Skin of body (tissue), 3 donors: ENCODE measurements at places on chromosomes 5 and 9. TPM values are rescaled to one million over a fixed set of nuclear protein-coding genes. Genes with fewer than 3 reads are reported as not detected.

DNA sequence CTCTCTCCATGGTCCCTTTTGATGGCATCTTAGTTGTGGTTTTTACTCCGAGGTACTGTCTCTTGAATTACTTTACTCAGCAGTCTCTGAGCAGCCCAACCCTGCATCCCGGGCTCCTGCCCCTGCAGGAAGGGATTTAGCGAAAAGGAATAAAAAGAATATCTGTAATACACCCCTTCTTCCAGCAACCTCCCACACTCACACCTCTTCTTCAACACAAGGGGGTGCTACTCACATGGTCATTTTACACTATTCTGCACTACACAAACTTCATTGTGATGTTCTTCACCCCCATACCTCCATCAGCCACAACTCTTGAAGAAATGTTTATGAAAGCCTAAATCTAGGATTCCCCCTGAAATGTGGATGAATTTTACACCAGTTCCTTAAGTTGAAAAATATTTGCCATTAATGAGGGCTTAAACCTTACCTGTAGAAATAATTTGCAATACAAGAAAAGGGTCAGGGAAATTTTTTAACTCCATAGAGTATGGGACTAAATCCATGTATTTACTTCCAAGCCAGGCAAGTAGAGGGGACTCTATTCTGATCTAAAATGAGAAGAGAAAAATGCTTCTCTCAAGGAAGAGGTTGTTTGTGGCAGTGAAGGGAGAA lies 26.0 kb downstream of the TPD52L3 start:
- DNase-seq = peak; percentile 24

DNA sequence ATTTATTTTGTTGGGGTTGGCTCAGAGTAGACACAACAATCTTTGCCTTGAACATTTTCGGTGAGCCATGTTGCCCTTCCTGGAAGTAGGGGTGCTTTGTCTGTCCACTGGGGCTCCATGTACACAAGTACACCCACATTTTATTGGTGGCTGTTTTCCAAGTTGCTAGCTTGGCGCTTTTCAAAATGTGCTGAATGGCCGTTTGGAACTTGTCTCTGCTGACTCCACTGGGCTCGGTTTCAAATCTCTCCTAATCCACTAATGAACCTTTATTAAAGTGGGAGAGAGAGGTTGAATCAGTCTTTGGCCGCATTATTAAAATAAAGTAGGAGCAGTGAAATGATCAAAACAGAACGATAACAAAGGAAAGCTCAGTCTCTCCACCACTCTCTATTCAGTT lies 64.6 kb upstream of the TAF11L2 start:
- no peak for DNase-seq

DNA sequence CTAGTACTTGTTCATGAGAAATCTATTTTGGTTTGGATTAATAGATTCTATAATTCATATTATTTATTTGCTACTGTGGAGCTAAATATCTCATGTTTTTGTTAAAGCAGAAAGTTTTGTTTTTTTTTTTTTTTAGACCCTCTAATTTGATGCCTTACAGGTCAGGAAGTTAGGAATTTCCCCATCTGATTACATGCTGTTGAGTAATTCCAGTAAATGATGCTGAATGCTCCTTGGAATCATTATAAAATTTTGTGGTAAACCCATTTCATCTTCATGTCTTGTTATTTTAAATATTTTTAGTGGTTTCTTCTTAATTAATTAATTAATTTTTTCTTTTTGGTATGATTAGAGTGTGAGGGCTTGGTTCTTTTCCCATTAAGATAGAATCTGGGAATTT lies 35.6 kb downstream of the NNT start:
- no peak for DNase-seq

DNA sequence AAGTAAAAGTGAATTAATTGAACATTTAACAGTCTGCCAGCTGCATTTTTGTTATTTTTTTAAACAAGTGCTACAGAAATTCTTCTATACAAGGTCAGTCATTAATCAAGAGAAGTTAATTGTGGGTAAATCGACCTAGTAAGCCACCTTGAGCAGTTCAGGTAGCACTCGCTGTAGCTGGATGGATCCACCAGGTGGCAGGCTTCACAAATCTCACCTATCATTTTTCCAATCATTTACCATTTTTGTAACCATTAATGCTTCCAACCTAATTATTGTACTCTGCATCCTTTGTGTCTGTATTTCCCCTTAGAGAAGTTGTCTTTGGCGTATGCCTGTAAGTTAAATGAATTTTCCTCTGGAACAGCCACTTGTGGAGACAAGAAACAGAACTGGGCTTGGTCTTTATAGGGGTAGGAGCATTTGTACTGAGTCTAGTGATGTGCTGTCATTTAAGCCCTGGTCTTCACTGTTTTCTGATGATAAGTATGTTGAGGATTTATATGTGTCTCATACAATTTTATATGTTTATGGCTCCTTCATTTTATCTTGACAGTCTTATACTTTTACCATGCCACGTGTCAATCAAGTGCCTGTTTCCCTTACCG lies 39.5 kb downstream of the CD180 start:
- no peak for DNase-seq

- no peak for DNase-seq
These were observed 178.9 kb downstream of the SEMA6A start for GRCh38 chr5:116395631-116396203.

DNA sequence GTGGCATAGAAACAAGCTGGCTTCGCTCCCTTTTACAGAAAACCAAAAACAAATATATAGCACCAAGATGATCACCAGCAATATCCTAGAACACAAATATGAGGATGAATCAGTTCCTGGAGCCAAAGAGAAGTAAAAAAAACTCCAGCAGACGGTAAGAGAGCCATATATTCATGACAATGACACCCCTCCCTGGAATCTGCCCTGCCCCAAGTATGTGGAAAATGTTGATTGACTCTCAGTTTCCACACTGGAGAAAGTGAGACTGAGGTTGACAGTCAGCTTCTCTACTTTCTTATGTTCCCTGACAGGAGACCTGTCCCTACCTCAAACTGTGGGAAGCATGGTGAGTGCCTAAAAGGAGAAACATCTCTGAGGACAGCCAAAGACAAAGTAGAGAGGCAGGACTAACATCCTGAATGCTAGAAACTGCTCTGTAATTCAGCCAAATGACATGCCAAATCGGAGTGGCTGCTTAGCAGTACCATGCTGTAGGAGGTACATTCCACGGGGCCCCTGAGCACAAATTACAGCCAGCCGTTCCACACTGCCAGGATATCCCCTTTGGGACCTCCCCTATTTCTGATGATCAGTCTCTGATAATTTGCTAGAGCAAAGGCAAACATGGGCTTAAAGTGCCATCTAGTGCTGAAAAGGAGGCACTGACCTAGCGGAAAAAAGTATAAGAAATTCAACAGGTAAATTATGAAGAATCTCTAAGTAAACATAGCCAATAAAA lies 424.0 kb upstream of the RGMB start:
- no peak for DNase-seq

DNA sequence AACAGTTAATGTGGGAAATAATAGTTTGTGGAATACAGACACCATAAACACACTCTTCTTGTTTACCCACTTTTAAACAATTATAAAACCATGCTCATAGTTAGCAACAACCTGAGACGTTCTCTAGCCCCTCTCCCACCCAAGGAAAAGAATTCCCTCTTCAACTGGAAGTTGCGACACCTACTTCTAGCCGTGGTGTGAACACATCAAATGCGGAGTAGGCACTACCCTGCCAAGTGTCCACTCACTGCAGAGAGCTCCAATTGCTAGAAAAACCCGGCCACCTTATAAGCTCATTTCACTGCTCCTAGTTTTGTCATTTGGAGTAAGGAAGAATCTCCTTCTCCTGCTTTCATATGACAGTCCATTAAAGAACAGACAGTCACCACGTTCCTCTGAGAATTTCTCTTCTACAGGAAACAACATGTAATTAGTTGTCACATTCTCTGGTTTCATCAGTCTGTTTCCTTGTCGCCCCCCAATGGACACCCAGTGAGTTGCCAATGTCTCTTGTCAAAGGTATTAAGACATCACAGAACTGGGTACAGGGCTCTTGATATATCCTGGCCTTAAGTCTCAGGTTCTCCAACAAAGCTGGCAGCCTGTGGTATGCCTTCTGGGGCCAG lies 47.3 kb downstream of the PRLR start:
- peak; percentile 44 for DNase-seq

DNA sequence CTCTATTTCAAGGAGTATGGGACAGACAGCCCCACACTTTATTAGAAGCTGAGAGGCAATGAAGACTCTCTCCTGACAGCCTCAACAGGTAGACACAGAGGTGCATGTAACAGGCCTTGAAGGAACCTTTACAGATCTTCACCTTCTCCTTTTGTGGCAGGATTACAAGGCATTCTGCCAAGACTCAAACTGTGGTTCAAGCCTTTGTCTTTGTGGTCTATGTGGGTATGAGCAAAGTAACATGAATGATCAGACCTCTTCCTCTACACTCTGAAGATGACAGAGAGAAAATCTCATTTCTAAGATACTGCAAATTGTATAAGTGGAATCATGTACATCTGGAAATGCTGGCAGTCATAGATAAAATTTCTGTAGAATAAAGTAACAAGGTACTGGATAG lies 346.9 kb downstream of the CDH9 start:
- DNase-seq = no peak

DNA sequence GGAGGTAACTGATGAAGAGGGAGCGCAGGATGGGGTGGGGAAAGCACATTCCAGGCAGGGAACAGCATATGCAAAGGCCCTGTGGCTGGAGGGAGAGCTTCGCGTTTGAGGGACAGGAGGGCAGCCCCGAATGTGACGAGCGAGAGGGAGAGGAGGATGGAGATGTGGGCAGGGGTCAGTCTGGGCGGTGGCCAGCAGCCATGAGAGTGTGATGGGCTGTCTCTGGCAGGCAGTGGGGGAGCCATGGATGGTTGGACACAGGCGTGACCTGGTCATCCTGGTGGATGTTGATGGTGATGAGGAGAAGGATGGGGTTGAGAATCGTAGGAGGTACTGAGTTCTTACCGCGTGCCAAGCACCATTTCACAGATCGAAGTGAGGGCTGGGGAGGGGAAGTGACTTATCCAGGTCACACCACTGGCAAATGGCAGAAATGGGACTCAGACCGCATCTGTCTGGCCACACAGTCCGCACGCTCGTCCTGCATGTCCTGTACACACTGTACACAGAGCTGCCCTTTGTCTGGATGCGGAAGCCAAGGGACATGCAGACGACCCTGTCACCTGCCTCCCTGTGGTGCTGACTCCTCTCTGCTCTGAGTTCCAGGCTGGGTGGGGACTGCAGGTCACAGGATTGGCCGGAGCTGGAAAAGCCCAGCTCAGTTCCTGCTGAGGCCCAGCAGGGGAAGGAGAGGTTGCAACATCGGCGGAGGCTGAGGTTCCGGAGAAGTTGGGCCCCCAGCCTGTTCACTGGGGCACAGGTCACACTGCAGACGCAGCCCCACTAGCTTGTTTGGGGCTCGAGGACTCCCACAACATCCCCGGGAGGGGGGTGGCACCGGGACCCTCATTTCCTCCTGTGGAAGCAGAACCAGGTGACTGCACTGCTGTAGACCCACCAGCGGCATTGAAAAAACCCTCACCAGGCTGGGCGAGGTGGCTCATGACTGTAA lies 165.6 kb upstream of the IER5L start:
- no peak for DNase-seq

- no peak for DNase-seq
These were observed 16.4 kb downstream of the PPP3R2 start for GRCh38 chr9:101578378-101578777.

DNA sequence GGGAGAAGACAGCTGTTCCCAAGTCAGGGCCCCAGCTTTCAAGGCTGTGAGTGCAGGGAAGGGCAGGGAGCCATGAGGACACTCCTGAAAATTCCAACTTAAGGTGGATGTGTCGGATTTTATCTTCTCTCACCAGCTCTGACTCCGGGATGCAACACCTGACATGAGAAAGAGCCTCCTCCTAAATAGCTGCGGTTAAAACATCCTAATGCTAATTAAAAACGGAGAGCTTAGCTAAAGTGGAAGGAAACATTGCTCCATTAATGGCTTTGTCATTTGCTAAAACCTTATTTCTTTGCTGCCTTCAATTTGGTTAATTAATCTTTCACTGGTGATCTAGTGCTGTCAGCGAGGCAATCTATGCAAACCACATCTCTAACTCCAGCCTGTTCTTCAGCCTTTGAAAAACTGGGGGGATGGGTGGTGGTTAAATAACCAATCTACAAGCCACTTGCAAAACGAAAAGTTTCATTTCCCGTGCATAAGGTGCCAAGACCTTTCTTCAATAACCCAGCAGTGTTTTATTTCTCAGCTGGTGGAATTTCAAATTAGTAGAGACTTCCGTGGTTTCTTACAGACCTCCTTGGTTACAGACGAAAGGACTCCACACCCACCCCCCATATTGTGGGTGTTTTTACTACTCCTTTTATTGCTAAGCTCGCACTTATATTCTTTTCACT lies 379.6 kb downstream of the MLLT3 start:
- DNase-seq = no peak

The BTNL9 gene
- total RNA-seq = 19.6 TPM

The CCL19 gene
- total RNA-seq = 0.39 TPM
